ENCODE measurements at places on chromosomes 7 and 10.
A peak's percentile ranks its signal among the peaks of the same experiment; 100 is the strongest.

GRCh38 chr10:100333661-100334440 is 3.8 kb upstream of the PKD2L1 start:
- DNase-seq = no peak

DNA sequence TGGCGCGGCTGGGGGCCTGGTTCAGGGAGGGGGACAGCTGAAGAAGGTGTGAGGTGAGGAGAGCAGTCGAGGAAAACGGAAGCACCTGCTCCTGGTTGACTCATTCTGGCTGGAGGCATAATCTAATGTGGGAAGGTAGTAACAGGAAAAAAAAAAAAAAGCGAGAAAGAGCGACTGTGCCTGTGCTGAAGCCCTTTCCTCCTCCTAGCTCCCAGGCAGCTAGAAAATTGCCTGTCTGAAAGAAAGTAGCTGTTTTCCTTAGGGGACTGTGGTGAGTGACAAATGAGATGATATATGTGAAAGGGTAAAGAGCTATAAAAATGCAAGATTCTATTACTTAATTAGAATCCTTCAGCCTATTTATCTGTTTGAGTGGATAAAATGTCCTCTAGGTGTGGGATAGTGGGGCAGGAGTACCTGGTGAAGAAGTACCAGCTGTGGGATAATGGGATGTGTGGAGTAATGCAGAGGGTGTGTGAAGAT is 4.9 kb upstream of the MEST start:
- DNase-seq = no peak

GRCh38 chr10:63605197-63605967 is 84.2 kb downstream of the REEP3 start:
- DNase-seq = no peak

DNA sequence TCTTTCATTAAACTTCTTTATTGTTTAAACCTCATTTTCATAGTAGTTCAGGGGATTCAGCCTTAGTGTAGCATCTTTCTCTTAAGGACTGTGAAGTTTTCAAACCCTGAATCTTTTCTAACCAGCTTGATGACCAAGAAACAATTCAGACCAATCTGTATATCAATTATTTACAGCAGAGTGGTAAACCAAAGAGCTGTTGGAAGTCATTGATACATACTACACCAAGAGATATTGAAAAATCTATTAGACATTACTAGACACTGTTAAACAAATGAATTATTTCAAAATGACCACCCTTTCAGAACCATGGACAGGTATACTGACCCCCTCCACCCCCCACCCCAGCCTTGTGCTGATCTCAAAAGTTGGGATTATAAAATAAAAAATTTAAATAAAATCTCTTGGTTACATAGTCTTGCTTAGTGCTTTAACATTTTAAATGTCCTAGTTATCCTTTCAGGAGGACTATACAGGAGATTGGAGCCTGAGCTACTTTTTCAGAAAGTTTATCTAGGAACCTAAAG is 143.9 kb upstream of the LSM8 start:
- DNase-seq = no peak

DNA sequence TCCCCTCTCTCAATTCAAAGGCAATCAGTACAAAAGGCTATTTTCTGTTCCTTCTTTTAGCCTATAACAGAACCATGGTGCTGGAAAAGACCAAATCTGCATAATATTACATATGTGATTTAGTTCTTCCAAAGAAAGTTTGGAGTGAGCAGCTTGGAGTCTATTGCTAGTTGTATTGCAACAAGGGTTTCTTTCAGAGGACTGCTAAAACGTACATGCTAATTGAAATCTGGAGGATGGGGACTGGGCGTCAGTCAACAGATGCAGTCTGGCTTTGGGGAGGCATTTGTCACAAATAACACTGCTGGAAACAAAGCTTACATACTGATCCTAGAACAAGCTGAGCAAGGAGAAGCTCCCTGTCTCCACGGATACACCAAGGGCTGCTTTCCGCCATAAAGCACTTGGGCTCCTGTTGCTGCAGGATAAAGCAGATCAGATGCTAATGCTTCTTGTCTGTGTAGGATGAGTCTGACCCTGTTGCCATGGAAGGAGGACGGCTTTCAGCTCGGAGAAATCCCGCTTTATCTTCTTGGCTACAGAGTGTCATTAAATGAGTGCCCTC is 883.5 kb downstream of the SORCS1 start:
- DNase-seq = no peak

- no peak for DNase-seq
Measured at GRCh38 chr7:44811093-44811492, 14.6 kb downstream of the PPIA start.

DNA sequence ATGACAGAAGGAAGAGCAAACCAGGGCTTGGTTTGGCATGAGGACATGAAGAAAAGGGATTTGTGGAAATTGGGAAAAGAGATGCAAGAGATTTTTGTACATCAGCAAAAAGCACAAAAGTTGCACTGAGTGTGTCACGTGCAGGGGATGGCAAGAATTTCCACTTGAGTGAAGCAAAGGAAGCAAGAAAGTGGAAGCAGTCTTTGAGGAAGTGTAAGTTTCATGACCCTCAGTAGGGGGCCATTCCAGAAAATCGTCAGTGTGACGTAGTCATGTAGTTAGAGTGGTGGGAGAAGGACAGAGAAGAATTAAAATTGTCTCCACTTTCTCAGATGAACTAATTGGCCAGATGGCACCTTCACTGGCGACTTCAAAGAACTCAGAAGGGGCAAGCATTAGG is 123.3 kb upstream of the FZD1 start:
- no peak for DNase-seq

- DNase-seq = no peak
Measured at GRCh38 chr10:88158526-88159122, 295.2 kb downstream of the PTEN start.

DNA sequence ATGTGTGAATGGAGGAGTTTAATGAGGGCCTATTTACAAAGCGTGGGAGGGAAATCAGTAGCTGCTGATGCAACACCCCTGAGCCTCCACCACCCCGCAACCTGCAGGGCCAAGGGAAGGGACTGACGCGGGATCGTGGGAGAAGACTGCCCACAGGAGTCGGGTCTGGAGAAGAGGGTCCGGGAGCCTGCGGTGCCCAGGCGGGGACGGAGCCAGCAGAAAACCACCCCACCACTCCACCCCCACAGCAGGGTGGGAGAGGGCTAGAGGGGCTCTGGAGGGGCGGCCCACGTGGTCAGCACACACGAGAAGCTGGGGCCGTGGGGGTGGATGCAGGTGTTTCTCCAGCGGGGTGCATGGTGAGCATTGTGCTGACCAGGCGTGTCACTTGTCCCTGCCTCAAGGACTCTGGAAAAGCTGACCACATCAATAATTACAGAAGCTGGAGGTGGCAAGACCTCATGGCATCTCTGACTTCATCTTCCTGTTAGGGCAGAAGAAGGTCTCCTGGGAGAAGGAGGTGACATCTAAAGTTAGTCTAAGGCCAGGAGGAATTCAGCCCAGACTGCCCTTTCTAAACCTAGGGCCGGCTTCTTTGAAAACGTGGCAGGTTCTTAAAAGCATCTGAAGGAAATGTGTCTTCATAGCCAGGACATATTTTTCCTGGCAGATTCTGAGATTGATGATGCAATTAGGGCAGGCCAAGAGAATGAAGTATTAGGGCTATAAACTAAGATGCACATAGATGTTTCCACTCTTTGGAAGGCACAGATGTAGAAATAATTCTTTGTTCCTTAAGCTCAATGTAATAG is 150.9 kb downstream of the RGS10 start:
- no peak for DNase-seq

- DNase-seq = no peak
Measured at GRCh38 chr10:114925587-114926586, 12.1 kb upstream of the TRUB1 start.

DNA sequence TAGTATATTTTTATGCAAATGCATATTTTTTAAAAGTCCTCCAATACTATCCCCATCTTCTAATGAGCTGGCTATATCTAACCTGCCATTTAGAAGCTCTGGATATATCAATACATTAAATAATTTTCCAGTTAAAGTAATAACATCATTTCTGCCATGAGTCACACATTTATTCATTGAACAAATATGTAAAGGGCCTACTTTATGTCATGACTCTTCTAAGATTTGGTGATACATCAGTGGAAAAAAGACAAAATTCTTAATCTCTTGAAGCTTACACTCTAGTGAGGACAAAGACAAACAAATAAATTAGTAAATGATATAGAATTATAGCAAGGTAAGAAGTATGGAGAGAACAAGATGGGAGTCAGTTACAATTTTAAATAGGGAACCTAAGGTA is 716.8 kb upstream of the LRRTM3 start:
- no peak for DNase-seq

- peak; percentile 59 for DNase-seq
Measured at GRCh38 chr10:31318382-31318853, 598 bp upstream of the ZEB1 start.

DNA sequence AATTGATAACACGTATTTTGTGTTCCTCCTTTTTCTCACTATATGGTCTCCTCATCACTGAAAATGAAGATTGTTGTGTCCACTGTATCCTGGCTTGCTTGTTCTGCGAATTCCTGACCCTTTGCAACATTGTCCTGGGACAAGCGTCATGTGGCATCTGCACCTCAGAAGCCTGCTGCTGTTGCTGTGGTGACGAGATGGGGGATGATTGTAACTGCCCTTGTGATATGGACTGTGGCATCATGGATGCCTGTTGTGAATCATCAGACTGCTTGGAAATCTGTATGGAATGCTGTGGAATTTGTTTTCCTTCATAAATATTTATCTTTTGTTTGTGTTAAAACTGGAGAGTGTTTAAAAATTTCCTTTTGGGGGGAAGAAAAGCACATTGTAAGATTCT is 93.7 kb downstream of the MDFIC start:
- no peak for DNase-seq

DNA sequence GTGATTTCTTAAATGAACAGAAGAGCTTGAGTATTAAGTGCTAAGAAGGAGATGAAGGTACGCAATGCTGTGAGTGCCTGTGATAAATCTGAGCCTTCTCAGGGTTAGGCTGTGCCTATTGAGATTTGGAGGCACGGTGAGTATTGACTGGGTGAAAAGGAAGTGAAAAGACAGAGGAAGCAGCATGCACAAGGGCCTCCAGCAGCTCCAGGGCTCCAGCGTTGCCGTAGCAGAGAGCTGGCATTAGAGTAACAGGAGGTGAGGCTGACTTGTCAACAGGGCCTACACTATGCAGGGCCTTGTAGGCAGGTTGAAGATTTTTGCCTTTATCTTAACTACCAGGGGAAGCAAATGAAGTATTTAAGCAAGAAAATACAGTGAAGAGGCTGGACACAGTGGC is 54.1 kb upstream of the PDCD4 start:
- DNase-seq = no peak

DNA sequence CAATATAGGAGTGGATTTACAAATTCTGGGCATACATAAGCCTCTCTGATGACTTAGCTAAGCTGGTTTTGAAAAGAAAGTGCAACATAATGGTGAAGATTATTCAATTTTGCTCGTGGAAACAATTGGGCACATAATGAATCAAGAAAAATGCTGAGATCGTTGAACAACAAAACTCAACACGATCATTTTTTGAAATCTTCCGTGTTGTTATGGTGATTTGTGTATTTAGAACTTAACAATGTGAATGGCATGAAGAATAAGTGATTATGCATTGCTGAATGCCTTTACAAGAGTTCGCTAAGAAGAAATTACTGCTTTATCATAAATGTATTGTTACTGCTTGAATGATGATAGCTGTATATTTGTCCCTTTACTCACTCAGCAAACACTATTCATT is 875.0 kb downstream of the CNTNAP2 start:
- DNase-seq = no peak

GRCh38 chr10:51789903-51790302 is 90.5 kb upstream of the CSTF2T start:
- no peak for DNase-seq

DNA sequence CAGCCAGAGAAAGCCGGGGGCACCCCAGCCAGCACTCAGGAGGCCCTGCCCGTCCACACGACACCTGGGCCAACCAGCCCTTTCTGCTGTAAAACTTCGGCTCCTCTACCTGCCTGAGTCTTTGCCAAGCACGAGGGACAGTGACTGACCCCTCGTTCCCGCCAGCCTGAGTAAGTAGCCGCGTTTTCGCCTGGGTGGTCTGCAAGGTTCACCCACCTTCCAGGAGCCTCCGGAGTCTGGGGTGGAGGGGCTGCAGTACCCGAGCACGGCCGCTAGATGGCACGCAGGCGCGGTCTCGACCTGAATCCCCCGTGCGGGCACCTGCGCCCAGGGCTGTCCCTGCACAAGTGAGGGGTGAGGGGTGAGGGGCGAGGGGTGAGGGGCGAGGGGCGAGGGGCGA is 192.7 kb downstream of the PTPRN2 start:
- DNase-seq = peak; percentile 37

DNA sequence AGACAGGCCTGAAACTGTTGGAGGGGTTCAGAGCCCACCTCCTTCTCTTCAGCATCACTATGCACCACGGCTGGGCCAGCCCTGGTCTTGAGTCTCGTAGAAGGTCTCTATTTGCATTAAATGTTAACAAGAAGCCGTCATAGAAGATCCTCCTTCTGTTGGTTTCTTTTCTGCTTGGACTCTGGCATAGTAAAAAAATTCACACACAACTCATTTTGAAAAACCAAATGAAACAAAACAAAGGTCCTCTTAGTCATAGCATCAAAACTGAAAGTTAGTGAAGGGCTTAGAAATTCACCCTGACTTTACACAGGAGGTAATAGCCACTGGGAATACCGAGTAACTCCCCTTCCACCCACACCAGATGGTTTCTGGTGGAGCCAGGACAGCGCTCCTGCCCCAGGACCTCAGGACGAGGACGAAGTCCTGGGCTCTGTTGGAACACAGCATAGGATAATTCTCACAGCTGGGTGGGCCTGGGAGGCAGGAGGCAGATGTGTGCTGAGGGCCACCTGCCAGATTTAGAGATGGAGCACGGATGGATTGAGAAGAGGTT is 248.4 kb upstream of the KLF6 start:
- no peak for DNase-seq

DNA sequence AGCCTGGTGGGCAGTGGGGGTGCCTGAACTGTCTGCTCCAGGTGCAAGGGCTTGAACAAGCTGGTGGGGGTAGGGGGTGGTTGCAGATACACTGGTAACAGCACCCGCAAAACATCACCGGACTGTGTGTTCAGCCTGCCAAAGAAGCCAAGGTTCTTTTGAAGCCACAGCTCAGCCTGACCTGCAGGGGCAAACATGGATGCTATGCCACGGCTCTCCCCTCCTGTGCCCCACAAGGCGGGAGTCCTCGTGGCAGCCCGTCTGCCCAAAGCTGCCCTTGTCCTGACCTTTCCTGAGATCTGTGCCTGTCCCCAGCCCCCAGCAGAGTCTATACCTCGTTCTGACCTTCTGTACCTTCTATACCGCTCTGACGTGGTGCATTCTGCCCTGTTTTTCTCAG is 285.7 kb downstream of the GLRX3 start:
- DNase-seq = no peak

GRCh38 chr7:157715071-157715937 is 378.5 kb downstream of the DNAJB6 start:
- DNase-seq = no peak
